ENCODE measurements at places on chromosomes 6 and 20.

- no peak for DNase-seq
Observed at GRCh38 chr20:63099456-63100173, 92.9 kb upstream of the BHLHE23 start.

GRCh38 chr6:37936906-37937305 lies 117.4 kb downstream of the ZFAND3 start:
- no peak for DNase-seq

DNA sequence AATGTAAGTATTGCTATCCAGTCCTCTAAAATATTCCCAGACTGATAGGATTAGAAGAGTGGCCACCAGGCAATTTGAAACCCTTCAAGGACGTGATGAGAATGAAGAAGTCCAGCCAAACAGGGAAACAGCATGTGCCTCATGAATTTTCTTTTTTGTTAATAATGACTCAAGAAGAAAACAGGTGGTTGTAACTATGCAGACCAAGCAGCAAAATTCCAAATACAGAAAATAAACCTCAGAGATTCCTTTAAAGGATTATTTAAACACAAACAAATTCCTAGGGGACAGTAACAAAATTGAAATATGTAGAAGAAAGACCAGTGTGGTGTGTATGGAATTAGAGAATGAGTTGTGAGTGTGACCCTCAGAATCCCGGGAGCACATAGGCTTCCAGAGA lies 239.2 kb downstream of the KCNQ5 start:
- no peak for DNase-seq

GRCh38 chr6:156687789-156688619 lies 89.2 kb upstream of the ARID1B start:
- DNase-seq: peak; percentile 27

- DNase-seq: no peak
Observed at GRCh38 chr20:16621435-16622141, 48.3 kb upstream of the KIF16B start.

DNA sequence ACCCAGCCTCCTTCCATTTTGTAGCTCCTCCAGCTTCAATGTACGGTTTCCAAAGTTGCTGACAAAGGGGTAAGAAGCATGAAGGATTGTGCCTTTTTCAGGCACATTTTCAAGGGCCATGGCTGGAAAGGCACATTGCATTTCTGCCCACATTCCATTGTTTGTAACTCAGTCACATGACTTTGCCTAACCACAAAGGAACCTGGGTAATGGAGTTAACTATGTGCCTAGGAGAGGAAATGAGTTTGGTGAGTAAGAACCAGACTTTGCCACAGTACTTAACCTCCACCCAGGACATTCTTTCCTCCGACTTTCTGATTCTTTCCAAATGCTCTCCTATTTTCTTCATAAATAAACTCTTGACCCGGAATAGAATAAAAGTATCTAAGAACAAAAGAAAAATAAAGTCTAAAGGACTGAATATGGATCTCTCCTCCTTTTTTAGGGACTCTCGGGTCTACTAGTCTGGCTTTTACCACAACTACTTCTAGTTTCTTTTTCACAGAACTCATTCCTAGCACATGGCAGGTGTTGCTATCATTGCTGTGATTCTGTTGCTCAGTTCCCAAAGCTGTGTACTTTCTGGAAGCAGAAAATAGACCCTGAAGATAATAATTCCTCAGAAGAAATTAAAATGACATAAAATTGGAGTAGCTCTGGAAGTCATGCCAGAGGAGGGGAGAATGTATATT lies 81.5 kb upstream of the ISM1 start:
- DNase-seq: no peak

DNA sequence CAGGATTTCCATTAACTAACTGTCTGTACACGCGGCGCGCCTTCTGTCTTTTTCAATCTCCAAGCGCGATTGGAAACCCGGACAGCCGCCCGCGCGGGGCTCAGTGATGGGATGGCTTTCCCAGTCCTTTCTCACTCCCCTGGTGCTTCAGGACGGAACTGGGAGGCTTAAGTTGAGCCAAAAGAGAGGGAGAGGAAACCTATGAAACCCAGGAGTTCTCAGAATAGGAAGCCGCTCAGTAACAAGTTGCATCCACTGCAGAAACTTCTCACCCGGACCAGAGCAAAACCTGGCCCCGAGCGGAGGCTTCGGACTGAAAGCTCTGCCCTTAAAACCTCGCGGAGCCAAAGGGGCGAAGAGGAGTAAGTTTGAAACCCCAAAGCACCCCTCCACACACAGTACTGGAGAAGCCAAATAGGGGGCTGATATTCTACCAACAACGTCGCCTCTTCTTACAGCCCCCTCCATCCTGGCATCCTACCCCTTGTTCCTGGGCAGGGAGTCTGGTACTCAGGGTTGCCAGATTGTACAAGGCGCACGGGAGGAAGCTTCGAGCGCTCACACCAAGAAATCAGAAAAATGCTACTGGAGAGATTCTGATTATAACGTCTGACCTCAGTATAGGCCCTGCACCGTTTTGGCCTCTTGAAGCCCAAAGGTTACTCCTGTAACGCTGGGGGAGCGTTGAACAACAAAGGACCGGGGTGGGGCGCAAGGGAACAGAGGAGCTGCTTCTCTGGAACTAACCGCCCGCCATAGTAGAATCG lies 906 bp upstream of the COL12A1 start:
- DNase-seq: peak; percentile 50

GRCh38 chr6:128135325-128135724 lies 234.5 kb upstream of the THEMIS start:
- DNase-seq: no peak

DNA sequence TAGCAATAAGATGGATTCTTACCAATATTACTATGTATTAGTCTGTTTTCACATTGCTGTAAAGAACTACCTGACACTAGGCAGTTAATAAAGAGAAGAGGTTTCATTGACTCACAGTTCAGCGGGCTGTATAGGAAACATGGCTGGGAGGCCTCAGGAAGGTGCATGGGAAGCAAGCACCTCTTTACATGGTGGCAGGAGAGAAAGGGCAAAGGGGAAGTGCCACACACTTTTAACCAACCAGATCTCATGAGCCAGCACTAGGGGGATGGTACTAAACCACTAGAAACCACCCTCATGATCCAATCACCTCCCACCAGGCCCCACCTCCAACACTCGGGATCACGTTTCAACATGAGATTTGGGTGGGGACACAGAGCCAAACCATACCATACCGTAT lies 40.7 kb upstream of the CCDC167 start:
- no peak for DNase-seq

All from amniotic epithelial cell (primary cell).